Activated CD4-positive, alpha-beta memory T cell treated with anti-CD3 and anti-CD28 coated beads for 36 hours (primary cell): ENCODE measurements at places on chromosomes 4 and X. TPM values are rescaled to one million over a fixed set of nuclear protein-coding genes. Genes with fewer than 3 reads are reported as not detected.

Gene CCDC110
- 0.26 TPM for total RNA-seq

DNA sequence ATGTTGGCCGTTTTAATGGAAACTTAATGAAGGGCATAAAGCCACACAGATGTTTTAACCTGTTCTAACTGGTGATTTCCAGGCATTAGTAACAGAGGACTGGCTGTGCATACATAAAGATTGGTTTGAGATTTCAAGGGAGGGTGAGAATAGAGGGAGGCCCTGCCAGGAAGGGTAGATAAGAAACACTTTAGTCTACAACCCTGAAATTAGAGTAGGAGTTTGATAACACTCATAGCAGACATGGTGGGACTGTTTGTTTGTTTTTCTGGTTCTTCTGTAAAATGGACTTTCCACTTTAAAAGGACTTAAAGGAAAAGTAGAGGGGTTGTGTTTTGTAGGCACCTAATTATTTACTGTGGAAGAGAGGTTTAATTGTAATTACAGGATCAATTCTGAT lies 16.2 kb downstream of the SLC4A4 start:
- H3K27ac ChIP-seq = no peak overlapping the region
- H3K27me3 ChIP-seq = no peaks in the 10 kb centered on the region
- no peaks in the 10 kb centered on the region for H3K4me1 ChIP-seq
- no peak overlapping the region for H3K4me3 ChIP-seq
- no peak for DNase-seq

- no peaks in the 10 kb centered on the region for H3K27me3 ChIP-seq
- H3K36me3 ChIP-seq = peaks cover 45% of the 10 kb centered on the region
- no peak overlapping the region for H3K27ac ChIP-seq
- no peak overlapping the region for H3K4me3 ChIP-seq
- no peak for DNase-seq
Measured at GRCh38 chrX:71292669-71293365, 8.7 kb upstream of the ITGB1BP2 start.

Gene HTRA3
- not detected for total RNA-seq

Gene POF1B
- 0.22 TPM for total RNA-seq

GRCh38 chr4:150176547-150176946 lies 98.3 kb downstream of the DCLK2 start:
- H3K4me1 ChIP-seq = no peaks in the 10 kb centered on the region
- no peak overlapping the region for H3K27ac ChIP-seq
- DNase-seq = no peak
- H3K27me3 ChIP-seq = peaks cover 4% of the 10 kb centered on the region
- no peaks in the 10 kb centered on the region for H3K36me3 ChIP-seq

GRCh38 chrX:31993637-31994036 lies 921.8 kb upstream of the FTHL17 start:
- no peak overlapping the region for H3K4me3 ChIP-seq
- H3K4me1 ChIP-seq = no peaks in the 10 kb centered on the region
- no peaks in the 10 kb centered on the region for H3K27me3 ChIP-seq

Gene SH3RF1
- total RNA-seq = 0.24 TPM

- no peaks in the 10 kb centered on the region for H3K36me3 ChIP-seq
- no peak overlapping the region for H3K4me3 ChIP-seq
- no peak for DNase-seq
- peaks cover 2% of the 10 kb centered on the region for H3K4me1 ChIP-seq
- no peak overlapping the region for H3K27ac ChIP-seq
- peaks cover 2% of the 10 kb centered on the region for H3K27me3 ChIP-seq
Measured at GRCh38 chr4:83369831-83370639, 35.4 kb upstream of the HPSE start.

Gene SATL1
- not detected for total RNA-seq

- no peak overlapping the region for H3K27ac ChIP-seq
- no peak for DNase-seq
- H3K4me3 ChIP-seq = no peak overlapping the region
Measured at GRCh38 chrX:71151366-71151765, 6.7 kb downstream of the NLGN3 start.

Gene DAPP1
- 23.6 TPM for total RNA-seq

GRCh38 chrX:48589482-48590162 lies 7.7 kb upstream of the WDR13 start:
- H3K4me1 ChIP-seq = no peaks in the 10 kb centered on the region
- H3K27ac ChIP-seq = no peak overlapping the region
- DNase-seq = no peak
- H3K27me3 ChIP-seq = no peaks in the 10 kb centered on the region
- H3K4me3 ChIP-seq = no peak overlapping the region

Gene FAM120C
- 6.1 TPM for total RNA-seq

GRCh38 chr4:17115583-17115982 lies 217.1 kb upstream of the LDB2 start:
- no peak overlapping the region for H3K4me3 ChIP-seq
- no peaks in the 10 kb centered on the region for H3K4me1 ChIP-seq
- no peak overlapping the region for H3K27ac ChIP-seq

DNA sequence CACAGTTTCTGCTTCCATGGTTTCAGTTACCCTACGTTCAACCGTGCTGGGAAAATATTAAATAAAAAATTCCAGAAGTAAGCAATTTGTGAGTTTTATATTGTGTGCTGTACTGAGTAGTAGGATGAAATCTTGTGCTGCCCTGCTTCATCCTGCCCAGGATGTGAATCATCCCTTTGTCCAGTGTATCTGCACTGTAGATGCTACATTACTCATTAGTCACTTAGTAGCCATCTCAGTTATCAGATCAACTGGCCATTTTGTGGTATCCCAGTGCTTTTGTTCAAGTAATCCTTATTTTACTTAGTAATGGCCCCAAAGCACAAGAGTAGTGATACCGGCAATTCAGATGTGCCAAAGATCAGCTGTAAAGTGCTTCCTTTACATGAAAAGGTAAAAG lies 97.9 kb downstream of the COX18 start:
- H3K4me1 ChIP-seq = peaks cover 3% of the 10 kb centered on the region
- no peak overlapping the region for H3K27ac ChIP-seq
- H3K36me3 ChIP-seq = no peaks in the 10 kb centered on the region
- H3K4me3 ChIP-seq = no peak overlapping the region
- H3K27me3 ChIP-seq = peaks cover 12% of the 10 kb centered on the region
- DNase-seq = no peak

DNA sequence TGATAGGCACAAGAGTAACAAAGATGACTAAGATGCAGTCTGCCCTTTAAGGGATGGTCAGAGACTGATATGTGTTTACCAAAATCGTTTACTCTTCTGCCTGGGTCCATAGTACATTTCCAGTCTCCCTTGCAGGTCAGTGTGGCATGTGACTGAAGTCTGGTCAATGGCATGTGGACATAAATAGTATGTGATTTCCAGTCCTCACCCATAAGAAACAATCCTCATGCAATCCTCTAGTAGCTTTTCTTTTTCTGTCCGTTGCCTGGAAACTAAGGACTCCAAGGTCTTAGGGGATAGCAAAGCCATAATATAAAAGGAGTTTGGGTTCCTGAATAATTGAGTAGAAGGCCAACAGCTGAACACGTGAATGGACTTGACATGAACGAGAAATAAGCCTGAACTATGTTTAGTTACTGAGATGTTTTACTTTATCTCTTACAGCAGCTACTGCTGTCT lies 1.1 kb downstream of the SLC9B2 start:
- H3K27ac ChIP-seq = peak overlapping the region; percentile 99
- no peaks in the 10 kb centered on the region for H3K27me3 ChIP-seq
- DNase-seq = no peak
- H3K36me3 ChIP-seq = peaks cover 12% of the 10 kb centered on the region

Gene OTC
- total RNA-seq = not detected

Gene KCTD8
- not detected for total RNA-seq

DNA sequence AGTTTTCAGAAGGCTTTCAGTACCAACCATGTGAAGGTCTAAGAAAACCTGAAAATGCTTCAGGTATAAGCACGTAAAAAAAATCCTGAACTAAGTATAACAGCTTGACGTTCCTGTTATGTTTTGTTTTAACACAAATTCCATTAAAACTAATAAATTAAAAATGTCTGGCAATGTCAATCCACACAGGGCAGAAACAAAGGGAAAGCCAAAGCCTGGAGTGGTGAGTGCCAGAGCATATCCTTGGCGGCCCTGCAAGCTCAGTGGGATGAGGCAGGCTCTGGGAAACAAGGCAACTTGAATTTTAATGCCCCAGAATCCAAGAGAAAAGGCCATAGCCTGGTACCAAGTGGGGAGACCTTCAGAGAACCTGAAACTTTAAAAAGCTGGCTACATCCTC lies 78.2 kb downstream of the EPHA5 start:
- no peaks in the 10 kb centered on the region for H3K27me3 ChIP-seq
- no peaks in the 10 kb centered on the region for H3K36me3 ChIP-seq
- no peaks in the 10 kb centered on the region for H3K4me1 ChIP-seq
- H3K27ac ChIP-seq = no peak overlapping the region
- DNase-seq = no peak

Gene ZBED1
- total RNA-seq = 22.5 TPM

GRCh38 chr4:17578482-17578891 lies 1.5 kb downstream of the LAP3 start:
- no peaks in the 10 kb centered on the region for H3K27me3 ChIP-seq
- H3K27ac ChIP-seq = peak overlapping the region; percentile 91
- peak; percentile 27 for DNase-seq
- peaks cover 20% of the 10 kb centered on the region for H3K4me1 ChIP-seq

DNA sequence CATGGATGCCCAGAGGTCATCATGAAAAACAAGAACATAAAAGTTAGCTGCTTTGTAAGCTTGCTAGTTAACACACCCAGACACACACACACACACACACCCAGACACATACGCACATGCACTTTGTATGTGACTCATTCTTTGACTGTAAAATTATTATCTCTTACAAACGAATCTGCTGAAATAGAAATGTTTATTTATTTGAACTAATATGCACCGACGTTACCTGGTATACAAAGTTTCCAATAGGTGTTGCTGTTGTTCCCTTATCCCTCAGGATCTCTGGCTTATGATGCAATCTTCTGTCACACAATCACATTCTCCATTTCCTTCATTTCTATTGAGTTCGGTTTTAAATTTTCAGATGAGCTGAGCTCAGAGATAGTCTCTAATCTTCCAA lies 209.3 kb downstream of the PTTG2 start:
- H3K27ac ChIP-seq = no peak overlapping the region
- no peak overlapping the region for H3K4me3 ChIP-seq
- H3K27me3 ChIP-seq = no peaks in the 10 kb centered on the region
- DNase-seq = no peak
- peaks cover 8% of the 10 kb centered on the region for H3K36me3 ChIP-seq
